ENCODE measurements at places on chromosomes 7 and 10.
A peak's percentile ranks its signal among the peaks of the same experiment; 100 is the strongest.

GRCh38 chr10:49518982-49519578, 19.8 kb downstream of the ERCC6 start:
- DNase-seq: no peak
- H3K4me3 ChIP-seq: no peak overlapping the region
- H3K27ac ChIP-seq: no peak overlapping the region
- no peaks in the 10 kb centered on the region for H3K36me3 ChIP-seq
- H3K27me3 ChIP-seq: no peaks in the 10 kb centered on the region

DNA sequence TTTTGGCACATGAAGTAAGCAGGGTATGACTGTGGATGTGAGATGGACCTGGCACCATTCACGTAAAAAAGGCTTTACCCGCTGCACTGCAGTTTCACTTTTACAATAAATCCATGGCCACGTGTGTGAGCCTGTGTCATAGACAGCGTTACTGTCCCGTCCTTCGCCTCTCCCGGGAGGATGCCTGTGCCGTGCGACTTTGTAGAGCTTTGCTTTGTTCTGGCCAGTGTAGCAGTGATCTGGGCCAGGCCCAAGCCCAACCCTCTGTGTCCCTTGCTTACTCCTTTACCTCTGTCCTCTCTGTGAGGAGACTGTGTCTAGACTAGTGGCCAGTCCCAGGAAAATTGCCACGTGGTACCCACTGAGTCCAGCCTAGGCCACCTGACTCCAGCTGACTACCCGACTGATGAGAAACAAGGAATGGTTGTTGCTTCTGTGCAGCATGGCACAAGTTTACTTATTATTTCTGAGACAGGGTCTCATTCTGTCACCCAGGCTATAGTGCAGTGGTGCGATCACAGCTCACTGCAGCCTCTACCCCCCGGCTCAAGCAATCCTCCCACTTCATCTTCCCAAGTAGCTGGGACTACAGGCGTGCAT, 48.1 kb downstream of the JAKMIP3 start:
- no peak overlapping the region for H3K27ac ChIP-seq
- DNase-seq: no peak
- no peaks in the 10 kb centered on the region for H3K4me1 ChIP-seq
- no peaks in the 10 kb centered on the region for H3K27me3 ChIP-seq
- H3K4me3 ChIP-seq: no peak overlapping the region
- no peaks in the 10 kb centered on the region for H3K36me3 ChIP-seq

DNA sequence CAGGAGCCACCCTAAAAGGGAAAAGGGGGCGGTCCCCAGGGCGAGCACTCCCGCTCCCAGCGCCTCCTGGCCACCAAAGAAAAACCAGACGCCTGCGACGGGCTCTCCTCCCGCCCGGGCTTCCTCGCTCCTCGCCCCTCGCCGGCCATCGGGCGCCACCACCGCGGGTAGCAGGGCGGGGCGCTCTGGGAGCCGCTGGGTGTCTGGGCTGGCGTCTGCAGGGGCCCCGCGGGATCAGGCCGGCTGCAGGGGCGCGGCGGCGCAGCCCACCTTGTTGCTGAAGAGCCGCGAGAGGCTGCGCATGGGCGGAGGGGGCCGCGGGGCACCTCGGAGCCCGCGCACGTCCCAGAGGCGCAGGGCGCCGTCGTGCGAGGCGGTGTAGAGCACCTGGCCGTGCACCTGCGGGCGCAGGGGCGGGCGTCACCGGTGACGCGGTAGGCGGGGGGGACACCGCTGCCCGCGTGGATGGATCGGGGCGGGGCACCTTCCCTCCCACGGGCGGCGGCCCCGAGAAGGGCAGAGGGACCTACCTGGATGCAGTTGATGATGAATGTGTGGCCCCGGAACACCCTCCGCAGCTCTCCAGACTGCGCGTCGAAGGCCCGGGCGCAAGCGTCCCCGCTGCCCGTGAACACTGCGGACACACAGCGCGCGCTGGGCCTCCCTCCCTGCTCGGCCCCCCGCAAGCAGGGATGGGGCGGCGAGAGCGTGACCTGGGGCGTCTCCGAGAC, 28.3 kb downstream of the WDR86 start:
- H3K27me3 ChIP-seq: no peaks in the 10 kb centered on the region
- H3K27ac ChIP-seq: peak overlapping the region; percentile 62
- peak; percentile 72 for DNase-seq
- no peaks in the 10 kb centered on the region for H3K36me3 ChIP-seq

- peak within 1 kb of the TSS; percentile 2 for H3K27ac ChIP-seq
- H3K36me3 ChIP-seq: no peaks in the 10 kb centered on the region
- H3K27me3 ChIP-seq: no peaks in the 10 kb centered on the region
- peak; percentile 56 for DNase-seq
- H3K4me3 ChIP-seq: peak within 1 kb of the TSS; percentile 59
Measured at GRCh38 chr7:84194484-84195271, at the start of gene SEMA3A. SEMA3A (minus strand) TSS chr7:84194789; CDS start chr7:84194586, 203 bp downstream.

DNA sequence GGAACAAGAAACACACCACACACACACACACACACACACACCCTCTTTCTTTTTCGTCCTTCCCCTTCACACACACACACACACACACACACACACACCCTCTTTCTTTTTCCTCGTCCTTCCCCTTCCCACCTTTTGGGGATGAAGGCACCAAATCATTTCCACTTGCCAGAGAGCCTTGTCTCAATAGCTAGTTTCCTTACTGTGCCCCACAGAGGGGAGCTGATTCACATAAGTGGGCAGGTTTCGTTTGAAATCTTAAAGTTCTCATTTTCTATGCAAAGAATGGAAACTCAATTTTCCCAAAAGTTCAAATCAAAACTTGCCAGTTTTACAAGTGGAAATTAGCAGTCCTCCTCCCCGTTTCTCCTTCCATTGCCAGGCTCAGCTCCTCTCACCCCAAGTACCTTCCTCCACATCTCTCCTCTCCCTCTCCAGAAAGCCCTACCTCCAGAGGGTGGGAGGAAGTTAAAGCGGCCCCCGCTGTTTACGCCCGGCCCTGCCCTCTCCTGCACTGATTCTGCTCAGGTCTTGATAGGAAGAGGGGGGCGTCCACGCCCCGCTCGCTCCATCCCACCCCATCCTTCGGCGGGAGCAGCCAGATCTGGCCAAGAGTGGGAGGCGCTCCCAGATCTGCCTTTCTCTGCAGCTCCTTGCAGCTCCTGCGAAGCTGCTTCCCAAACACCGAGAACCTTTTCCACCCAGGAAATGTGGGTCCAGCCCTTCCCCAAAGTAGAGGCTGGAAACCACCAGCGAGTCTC, 1.3 kb downstream of the CTTNBP2 start:
- no peak overlapping the region for H3K27ac ChIP-seq
- no peak overlapping the region for H3K4me3 ChIP-seq
- no peaks in the 10 kb centered on the region for H3K4me1 ChIP-seq
- no peaks in the 10 kb centered on the region for H3K36me3 ChIP-seq
- no peak for DNase-seq
- H3K27me3 ChIP-seq: no peaks in the 10 kb centered on the region

DNA sequence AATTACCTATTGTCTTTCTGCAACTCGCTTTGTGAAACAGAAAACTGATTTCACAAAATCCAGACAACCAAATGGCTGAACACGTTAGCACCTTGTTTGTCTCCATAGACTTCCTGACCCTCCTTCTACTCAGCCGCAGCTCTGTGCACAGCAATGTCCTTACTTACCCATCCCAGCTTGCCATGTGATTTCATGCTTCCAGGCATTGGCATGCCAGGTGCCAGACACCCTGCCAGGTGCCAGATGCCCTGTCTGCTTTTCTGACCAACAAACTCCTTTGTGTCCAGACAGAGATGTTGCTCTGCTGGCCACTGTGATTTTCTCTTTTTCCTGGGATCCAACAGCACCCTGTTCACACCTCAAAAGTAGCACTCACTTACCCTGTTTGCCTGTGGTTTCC, 16.1 kb upstream of the FAM170B start:
- no peaks in the 10 kb centered on the region for H3K36me3 ChIP-seq
- DNase-seq: no peak
- H3K27ac ChIP-seq: no peak overlapping the region
- no peaks in the 10 kb centered on the region for H3K4me1 ChIP-seq
- no peak overlapping the region for H3K4me3 ChIP-seq
- H3K27me3 ChIP-seq: no peaks in the 10 kb centered on the region

DNA sequence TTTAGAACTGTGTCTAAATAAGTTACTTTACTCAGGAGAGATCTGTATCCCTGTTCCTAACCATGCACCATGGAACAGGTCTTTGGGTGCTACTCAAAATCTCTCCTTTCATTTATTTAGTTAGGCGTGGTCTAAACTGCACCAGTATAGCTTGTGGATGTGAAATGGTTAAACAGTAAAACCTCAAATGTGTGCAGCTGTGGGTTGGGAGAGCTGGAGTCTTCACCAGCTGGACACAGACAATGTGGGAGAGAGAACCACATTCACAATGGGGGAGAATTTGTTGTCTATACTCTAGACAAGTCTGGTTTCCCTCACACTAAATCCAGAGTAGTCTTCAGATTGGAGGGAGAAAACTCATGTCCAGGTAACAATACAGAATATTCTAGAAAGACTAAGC, 31.2 kb upstream of the IKZF1 start:
- no peak for DNase-seq
- no peaks in the 10 kb centered on the region for H3K27me3 ChIP-seq
- H3K27ac ChIP-seq: no peak overlapping the region
- no peak overlapping the region for H3K4me3 ChIP-seq
- H3K4me1 ChIP-seq: peaks cover 68% of the 10 kb centered on the region

GRCh38 chr7:7569615-7570014, 2.9 kb downstream of the MIOS start:
- no peaks in the 10 kb centered on the region for H3K27me3 ChIP-seq
- H3K4me1 ChIP-seq: peaks cover 27% of the 10 kb centered on the region
